ENCODE measurements at places on chromosomes 2 and 18. TPM values are rescaled to one million over a fixed set of nuclear protein-coding genes. Genes with fewer than 3 reads are reported as not detected.

The RNF125 gene
- 14.4 TPM for total RNA-seq

The GKN2 gene
- not detected for total RNA-seq

The MC2R gene
- total RNA-seq = not detected

The REG1B gene
- 2.3 TPM for total RNA-seq

The MAP3K20 gene
- 15.2 TPM for total RNA-seq

The NR4A2 gene
- total RNA-seq = 0.66 TPM

The ASPRV1 gene
- total RNA-seq = 1.1 TPM

The TSN gene
- total RNA-seq = 68.5 TPM

DNA sequence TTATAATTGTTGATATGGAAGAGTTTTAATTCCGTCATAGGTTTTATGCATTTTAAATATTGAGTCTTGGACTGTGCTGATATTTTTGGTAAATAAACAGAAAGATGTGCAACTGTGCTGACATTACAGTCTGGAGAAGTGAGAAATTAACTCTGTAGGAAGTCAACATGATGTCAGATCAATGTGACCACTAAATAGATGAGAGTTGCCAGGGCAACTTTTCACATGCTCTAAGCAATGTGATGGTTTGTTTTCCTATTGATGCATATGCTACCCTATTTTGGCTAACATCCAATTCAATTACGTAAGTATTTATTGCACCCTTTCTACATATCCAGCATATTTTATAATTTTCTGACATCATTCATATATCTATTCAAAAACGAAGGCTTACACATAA lies 1109.3 kb downstream of the TSN start:
- no peak for DNase-seq

DNA sequence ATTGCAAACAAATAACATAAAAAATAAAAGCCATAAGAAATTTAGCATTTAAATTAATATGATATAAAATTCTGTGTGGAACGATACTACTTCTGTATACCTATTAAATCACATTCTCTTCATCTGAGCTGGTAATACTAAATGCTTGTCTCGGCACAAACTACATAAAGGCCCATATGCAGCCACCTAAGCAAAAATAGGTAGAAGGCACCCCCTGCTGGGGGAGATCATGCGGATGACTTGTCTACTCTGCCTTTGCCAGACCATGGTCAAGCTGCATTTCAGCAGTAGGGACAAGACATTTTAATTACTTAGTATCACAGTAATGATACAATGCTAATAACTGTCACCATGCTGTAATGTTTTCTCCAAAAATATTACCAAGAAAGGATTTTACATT lies 108.0 kb downstream of the CDH19 start:
- peak; percentile 83 for DNase-seq

DNA sequence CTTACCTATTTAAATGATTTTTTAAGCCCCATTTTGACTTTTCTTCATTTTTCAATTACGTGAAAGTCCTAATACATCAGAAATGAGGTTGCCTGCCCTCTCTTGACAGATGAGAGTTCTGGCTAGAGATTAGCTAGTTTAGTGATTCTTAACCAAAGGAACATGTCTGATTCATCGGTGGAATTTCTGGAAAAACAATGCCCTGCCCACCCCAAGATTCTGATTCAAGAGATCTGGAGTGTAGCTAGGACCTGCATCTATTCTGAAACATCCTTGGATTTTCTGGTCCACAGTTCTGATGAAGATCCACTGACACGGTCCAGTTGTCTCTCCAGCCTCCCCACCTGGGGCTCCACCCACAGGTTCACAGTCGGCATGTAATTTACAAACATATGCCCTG lies 111.2 kb downstream of the KLF7 start:
- no peak for DNase-seq

GRCh38 chr2:8090748-8091700 lies 590.8 kb upstream of the ID2 start:
- DNase-seq = no peak

DNA sequence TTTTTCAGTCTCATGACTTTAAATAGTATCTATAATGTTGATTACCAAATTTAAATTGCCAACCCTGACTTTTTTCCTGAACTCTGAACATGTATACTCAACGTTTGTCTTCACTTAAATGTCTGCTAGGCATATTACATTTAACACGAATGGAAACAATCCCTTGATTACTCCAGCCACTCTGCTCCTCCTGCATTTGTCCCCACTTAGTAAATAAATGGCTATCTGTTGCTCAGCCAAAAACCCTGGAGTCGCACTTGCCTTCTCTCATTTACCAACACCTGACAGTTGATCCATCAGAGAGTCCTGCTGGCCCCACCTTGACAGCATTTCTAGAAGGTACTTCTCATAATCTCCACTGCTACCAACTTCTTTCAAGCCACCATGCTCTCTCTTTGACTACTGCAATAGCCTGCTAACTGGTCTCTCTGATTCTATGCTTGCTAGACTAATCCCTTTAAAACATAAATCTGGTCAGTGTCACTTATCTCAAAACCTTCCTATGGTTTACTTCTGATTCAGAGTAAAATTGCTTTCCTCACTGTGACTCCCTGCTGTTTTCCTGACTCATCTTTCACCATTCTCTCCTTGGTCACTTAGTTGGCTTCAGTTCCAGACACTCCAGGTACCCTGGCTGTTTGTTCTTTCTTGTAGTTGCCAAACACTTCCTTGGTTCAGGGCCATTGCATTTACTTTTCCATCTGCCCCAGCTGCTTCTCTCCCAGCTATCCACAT lies 31.9 kb downstream of the SPAG16 start:
- no peak for DNase-seq

GRCh38 chr2:112110966-112111365 lies 27.2 kb upstream of the FBLN7 start:
- no peak for DNase-seq

- DNase-seq = no peak
Measured at GRCh38 chr2:135948642-135949355, 36.6 kb downstream of the DARS1 start.

GRCh38 chr18:11871501-11871900 lies 20.3 kb downstream of the CHMP1B start:
- no peak for DNase-seq

DNA sequence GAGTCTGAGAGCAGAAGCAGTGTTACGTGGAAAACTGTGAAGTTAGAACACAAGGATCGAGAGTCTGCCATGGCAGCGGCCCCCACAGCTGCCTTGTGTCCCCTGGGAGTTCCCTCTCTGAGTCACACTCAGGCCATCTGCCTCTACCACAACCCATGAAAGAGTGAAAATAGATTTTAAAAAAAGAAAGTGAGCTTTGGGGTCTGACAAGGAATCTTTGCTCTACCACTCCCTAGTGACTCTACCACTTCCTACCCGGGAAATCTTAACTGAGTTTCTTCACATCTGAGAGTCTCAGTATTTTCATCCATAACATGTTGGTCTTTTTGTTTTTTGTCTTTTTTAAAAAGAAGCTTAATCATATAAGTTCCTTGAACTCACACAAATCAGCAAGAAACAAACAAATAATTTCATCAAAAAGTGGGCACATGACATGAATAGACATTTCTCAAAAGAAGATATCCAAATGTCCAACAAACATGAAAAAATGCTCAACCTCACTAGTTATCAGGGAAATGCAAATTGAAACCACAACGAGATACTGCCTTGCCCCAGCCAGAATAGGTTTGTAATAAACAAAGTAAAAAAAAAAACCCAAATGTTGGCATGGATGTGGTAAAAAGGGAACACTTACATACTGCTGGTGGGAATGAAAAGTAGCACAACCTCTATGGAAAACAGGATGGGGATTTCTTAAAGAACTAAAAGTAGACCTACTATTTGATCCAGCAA lies 2.4 kb upstream of the MSGN1 start:
- no peak for DNase-seq

DNA sequence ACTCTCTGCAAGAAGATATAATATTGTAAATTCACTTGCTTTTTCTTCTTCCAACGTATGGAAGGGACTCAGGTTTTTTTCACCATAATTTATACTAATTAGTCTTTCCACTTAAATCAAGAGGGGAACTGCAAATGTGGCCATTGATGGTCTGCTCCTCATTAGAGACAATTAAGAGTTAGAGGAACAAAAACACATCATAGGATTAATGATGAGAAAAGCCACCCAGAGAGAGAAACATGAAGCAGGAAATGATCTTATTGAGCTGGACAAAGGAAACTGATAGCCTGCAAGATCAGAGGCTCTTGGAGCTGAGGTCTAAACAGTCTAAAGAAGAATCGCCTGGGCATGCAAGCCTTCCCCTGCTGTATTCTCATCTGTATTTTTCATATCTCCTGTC lies 151.2 kb upstream of the NRP2 start:
- no peak for DNase-seq

Data from WTC11 (cell line).